ENCODE measurements at places on chromosomes 6 and 20. TPM values are rescaled to one million over a fixed set of nuclear protein-coding genes. Genes with fewer than 3 reads are reported as not detected.

- DNase-seq, result no peak
Measured at GRCh38 chr6:24766680-24767462, 7.9 kb upstream of the GMNN start.

DNA sequence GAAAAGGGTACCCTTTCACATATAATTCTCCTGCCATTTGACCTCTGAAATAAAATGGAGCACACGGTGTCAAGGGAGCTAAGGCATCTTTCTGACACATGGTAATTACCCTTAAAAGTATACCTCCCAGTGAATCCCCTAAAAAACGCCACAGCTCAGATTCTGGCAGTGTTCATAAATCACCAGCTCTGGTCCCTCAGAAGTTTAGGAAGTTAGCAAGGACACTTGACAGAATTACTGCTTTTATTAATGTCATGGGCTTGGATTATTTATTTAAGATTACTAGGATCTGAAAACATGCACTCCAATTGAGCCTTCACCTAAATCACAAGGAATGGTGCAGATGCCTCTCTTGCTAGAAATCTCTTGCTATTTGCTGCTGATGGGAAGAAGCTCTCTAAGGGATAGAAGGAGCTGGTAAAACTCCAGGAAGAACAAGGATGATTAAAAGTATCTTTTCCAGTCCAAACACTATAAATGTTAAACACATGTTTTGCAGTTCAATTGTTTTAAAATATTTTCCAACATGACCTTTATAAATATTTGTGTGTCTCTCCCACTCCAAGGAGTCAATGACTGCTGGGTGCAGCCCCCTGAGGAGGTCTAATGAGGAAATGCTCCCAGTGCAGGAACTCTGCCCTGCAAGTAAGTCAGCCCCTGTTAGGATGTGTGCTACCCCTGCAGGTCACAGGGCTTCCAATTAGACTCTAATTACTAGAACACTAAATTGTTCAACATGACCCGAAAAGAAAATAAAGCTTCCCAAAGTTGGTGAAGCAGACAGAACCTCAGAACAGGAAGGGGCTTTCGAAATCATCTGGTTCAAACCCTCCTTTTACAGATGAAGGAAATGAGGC is 230.3 kb downstream of the TFAP2A start:
- DNase-seq, result no peak

DNA sequence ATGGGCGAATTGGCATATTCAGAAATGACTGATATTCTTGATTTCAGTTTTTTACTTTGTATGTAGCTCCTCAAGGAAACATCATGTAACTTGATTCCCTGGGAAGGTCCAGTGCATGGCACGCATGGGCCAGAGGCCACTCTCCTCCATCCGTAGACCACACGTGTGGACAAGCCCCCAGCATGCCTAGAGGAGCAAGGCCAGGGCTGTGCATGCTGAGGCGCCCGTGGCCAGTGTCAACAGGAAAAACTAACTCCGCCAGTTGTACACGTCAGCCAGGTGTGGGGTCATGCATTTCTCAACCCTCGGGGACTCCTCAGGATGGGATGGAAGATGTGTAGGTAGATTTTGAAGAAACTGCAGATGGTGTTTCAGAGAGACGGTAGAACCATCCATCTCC is 37.8 kb upstream of the CD93 start:
- DNase-seq, result no peak

Gene RSPO4
- total RNA-seq, result not detected

Gene PHF20
- total RNA-seq, result 57.9 TPM

DNA sequence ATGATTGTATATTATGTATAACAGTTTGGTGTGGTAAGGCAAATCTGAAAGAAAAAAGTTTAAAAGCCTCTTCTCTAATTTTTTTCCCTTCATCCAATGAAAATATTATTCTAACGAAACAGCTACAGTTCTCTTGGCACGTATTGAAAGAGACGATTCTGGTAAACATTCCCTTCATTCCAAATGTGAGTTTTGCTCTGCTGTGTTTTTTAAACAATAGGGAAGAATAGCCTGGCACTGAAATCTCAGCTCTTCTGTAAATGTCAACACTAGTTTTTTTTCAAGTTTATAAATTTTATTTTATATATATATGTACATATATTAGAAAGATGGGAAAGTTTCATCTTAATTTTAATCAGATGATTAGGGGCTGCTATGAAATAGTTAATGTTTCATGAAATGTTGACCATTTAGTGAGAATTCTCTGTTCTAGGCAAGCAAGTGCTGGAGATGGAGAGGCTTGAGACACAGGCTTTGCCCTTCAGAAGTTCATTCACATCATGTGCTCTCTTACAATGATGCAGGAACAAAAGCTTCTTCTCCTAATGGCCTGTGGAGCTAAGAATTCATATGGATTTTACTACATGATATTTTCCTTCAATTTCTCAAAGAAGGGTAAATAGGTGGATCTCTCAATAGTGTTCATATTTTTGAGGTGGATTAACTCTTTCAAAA is 4.1 kb downstream of the PAQR8 start:
- no peak for DNase-seq

Measured in activated CD8-positive, alpha-beta T cell treated with anti-CD3 and anti-CD28 coated beads for 36 hours (primary cell).